Inflammatory macrophage (primary cell): ENCODE measurements at places on chromosomes 7 and 10.
A peak's percentile ranks its signal among the peaks of the same experiment; 100 is the strongest.

GRCh38 chr7:97973206-97973658 lies 16.8 kb downstream of the OCM2 start:
- no peak for DNase-seq

GRCh38 chr10:34505338-34505737 lies 309.8 kb downstream of the PARD3 start:
- DNase-seq: no peak

- DNase-seq: no peak
Observed at GRCh38 chr7:150937848-150938561, 40.1 kb downstream of the KCNH2 start.

DNA sequence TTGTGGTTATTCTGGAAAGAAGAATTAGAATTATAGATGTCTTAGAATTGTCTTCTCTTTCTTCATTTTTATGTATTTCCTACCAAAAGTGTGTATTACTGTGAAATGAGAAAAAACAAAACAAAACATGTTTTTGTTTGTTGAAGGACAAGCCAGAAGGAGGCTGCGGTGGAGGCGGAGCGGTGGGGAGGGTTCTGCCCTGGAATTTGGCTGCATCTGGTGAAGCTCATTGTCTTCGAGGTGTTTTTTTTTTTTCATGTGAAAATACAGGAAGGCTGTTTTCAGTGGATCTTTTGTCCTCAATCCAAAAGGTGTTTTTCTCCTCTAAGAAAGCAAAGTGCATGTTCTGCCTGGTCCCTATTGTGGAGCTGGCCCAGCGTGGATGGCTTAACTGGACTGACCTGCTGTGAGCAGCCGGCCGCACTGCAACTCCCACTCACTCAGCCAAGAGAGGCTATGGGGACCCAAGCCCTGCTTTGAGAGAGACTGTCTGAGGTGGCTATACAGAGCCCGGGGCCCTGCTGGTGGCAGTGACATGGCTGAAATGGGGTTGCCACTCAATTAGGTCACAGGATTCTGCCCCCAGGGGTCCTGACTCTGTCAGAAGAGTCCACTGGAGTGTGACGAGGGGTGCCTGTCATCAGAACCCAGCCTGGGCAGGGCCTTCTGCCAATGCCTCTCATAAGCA lies 184.9 kb upstream of the MKI67 start:
- DNase-seq: no peak

GRCh38 chr7:134255814-134256213 lies 60.9 kb downstream of the SLC35B4 start:
- no peak for DNase-seq

- peak; percentile 94 for DNase-seq
Observed at GRCh38 chr7:98284335-98285036, 3.0 kb downstream of the BRI3 start.

DNA sequence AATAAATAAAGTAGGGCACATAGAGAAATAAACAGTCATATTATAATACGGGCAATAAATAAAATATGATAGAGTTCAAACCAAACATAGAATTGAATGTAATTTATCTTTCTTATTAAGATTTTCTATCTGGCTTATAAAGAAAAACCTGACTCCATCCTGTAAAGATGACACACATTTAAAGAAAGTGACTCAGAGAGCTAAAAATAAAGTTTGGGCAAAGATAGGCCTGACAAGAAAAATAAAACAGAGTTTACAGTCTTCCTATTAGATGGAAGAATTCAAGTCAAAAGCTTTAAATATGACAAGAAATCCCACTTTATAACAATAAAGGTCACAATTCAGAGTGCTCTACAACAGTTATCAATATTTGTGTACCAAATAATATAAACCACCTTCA lies 580.6 kb downstream of the PHTF2 start:
- no peak for DNase-seq

GRCh38 chr7:47241112-47242065 lies 340.5 kb downstream of the TNS3 start:
- no peak for DNase-seq

DNA sequence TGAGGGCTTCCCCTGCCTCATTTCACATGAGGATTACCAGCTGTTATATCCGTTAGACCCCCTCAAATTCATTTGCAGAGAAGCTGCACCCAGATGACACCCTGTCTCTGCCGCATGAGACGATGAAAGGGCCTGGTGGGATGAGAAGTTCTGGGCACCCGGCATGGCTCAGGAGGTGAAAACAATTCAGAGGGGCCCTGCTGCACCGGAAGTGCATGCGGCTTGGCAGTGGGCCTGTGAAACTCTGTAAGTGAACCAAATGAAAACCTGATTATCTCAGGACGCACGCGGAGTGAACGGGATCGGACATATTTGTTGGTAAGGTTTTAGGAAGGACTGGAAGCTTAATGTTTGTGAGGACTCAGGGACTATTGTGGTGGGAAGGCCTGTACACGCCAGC lies 511.2 kb downstream of the TCERG1L start:
- no peak for DNase-seq

GRCh38 chr10:7950981-7951847 lies 103.3 kb upstream of the GATA3 start:
- DNase-seq: no peak

GRCh38 chr10:24119896-24120295 lies 89.0 kb upstream of the KIAA1217 start:
- no peak for DNase-seq

DNA sequence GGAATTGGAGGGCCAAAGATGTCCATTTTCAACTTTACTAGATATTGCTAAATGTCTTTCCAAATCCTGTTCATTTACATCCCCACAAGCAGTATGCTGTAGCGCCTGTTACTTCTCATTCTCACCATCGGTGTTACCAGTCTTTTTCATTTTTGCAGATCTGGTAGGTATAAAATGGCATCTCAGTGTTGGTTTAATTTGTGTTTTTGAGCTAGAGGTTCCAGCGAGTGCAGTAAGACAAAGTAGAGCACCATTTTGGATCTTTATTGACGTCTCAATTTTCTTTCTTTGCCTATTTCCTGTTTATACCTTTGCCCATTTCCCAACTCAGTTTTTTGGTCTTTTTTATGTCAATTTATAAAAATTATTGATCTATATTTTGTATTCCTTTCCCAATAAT lies 55.6 kb downstream of the NRF1 start:
- DNase-seq: no peak

DNA sequence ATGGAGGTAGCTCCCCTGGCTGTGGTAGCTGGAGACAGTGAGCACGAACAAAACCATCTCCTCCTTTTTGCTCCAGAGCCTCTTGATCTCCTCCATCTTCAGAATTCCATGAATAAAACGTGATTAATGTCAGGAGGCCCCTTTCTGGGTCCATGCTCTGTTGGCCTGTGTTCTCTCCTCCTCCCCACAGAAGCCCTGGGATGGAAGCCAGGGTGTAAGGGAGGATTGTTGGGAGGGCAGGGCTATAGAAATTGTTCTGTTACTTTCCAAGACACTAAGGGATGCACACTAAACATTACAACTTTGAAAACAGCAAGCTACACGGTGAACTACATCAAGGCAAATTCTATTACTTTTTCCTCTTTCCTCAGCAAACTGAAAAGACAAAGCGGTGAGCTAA lies 96.3 kb downstream of the RNF216 start:
- no peak for DNase-seq

- no peak for DNase-seq
Observed at GRCh38 chr7:92590711-92591310, 621 bp upstream of the FAM133B start.

DNA sequence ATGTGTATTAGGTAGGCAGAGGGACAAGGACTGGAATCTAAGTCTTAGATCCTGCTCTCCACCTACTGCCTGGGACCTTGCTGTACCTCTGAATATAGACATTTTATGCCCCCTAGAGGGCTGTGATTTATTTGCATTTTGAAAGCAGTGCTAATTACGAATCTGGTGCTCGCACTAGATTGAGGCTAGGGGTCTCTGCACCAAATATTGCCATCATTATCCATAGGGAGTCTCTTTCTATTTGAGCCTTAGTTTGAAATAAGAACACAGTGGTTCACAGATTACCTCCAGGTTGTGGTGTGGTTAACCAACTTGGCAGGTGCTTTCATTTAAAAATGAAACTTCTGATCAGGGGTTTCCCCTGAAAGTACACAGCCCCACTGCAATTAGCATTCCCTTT lies 41.8 kb downstream of the CNNM1 start:
- DNase-seq: peak; percentile 7

GRCh38 chr7:80255656-80256055 lies 121.0 kb downstream of the GNAI1 start:
- DNase-seq: no peak

GRCh38 chr7:85025312-85025756 lies 161.5 kb downstream of the SEMA3D start:
- no peak for DNase-seq

DNA sequence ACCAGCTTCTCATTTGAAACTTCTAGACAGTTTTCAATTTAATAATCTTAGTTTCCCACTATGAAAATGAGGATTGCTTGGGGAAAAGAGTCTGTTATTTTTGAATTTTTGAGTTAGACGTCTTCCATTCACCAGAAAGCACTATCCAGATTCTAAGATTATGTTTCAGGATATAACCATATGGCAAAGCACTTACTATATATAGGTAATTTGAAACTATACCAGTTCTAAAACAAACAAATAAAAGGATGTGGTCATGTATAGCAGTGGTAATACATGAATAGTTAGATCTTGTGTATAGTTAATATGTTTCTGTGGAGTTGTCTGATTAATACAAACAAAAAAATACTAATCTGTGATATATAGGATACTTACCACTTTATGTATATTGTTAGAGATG lies 320.0 kb downstream of the EXOC4 start:
- DNase-seq: no peak
